ENCODE measurements at places on chromosomes 1 and 21.

- no peak for DNase-seq
Measured at GRCh38 chr1:235098547-235098946, 30.1 kb downstream of the TOMM20 start.

- DNase-seq = peak; percentile 74
Measured at GRCh38 chr1:233295237-233295974, at the start of gene PCNX2. TSS of gene PCNX2 (minus strand) at chr1:233295725. CDS start at chr1:233295478, 247 bp downstream.

DNA sequence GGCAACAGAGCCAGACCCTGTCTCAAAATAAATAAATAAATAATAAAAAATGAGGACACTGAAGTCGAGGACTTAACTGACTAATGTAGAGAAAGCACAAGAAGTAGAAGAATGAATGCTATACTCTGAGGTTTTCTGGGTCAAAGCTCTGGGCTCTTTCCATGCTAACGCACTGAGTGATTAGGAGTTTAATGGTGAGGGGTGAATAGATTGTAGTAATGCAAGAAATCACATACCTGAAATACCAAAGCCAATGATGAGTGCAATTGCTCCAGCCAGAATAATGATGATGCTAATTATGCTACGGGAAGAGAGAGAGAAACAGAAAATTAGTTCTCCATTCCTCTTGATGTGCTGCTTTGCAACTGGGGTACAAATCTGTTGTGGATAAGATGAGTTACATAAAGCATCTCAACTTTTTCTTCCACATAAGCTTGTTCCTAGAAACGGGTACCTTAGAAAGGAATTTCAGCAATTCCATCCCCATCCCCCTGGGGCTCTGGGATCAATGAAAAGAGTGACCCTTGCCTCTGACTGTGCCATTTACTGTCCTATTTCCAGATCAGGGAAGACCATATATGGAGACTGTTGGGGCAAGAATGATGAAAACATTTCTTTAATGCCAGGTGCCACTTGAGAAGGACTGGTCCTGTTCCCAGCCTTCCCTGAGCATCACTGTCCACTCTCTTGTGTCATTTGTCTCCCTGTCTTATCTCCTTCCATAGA, 40.7 kb downstream of the VTCN1 start:
- DNase-seq = no peak

- no peak for DNase-seq
Measured at GRCh38 chr1:162404550-162405160, 7.3 kb downstream of the SH2D1B start.

- no peak for DNase-seq
Measured at GRCh38 chr1:220119043-220119512, 25.1 kb downstream of the IARS2 start.

DNA sequence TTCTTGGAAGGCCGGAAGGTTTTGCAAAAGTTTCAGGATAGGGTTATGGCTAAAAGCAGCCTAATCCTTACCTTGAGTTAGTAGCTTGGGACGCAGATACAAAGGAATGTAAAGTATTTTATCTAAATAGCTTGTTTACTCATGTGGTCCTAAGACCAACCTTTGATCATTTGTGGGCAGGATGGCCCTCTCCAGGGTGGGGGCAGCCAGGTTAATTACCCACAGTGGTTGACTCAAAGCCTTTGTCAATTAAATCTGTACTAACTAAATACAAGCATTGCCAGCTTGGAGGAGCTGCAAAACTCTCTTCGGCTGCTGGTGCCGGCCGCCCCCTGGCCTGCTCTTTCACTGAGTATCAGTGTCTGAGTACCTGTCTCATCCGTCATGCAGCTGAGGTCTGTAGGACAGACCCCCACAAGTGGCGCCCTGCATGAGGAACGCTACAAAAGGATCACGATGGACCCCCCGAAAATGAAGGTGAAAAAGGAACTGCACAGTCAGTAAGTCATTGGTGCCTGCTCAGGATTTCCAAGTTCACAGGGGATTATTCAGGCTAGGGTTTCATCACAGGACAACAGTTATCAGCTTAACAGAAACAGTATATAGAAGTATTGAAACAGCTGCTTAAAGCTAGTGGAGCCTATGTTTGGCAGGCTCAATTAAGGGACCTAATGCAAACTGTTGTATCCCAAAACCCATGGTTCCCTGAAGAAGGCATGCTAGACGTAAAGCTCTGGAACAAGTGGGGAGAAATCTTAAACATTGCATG, 212.5 kb upstream of the MAP1LC3C start:
- DNase-seq = no peak

GRCh38 chr1:6599141-6599975, 3.3 kb downstream of the KLHL21 start:
- peak; percentile 82 for DNase-seq

- DNase-seq = no peak
Measured at GRCh38 chr1:170929412-170929834, 5.9 kb upstream of the MROH9 start.

- DNase-seq = peak; percentile 67
Measured at GRCh38 chr1:161198194-161198896, 509 bp downstream of the ADAMTS4 start.

GRCh38 chr1:107669996-107670395, 295.0 kb downstream of the VAV3 start:
- no peak for DNase-seq

- no peak for DNase-seq
Measured at GRCh38 chr1:6474815-6475282, 8.9 kb upstream of the TNFRSF25 start.

DNA sequence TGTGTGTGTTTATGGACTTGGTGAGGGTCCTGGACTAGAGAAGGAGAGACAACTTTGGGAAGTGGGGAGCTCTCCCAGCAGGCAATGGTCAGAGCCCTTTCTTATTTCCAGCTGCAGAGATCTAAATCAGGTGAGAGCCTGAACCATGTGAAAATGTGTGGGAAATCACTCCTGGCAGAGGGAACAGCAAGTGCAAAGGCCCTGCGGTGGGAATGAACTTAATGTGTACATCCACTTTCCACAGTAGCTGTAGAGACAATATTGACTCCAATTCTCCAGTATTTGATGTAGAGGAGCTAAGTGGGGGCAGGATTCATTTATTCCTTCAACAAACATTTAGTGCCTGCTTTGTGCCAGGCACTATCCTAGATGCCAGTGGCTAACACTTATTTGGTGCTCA, 14.7 kb upstream of the POU3F1 start:
- no peak for DNase-seq

GRCh38 chr1:27727126-27727525, 1.4 kb downstream of the FAM76A start:
- DNase-seq = no peak

- DNase-seq = no peak
Measured at GRCh38 chr21:43866659-43867331, 1.8 kb downstream of the AGPAT3 start.

- no peak for DNase-seq
Measured at GRCh38 chr1:35683012-35683411, 35.7 kb downstream of the C1orf216 start.

All from Right ventricle myocardium inferior (tissue), 1 donor.